ENCODE measurements at places on chromosomes 4 and X.

DNA sequence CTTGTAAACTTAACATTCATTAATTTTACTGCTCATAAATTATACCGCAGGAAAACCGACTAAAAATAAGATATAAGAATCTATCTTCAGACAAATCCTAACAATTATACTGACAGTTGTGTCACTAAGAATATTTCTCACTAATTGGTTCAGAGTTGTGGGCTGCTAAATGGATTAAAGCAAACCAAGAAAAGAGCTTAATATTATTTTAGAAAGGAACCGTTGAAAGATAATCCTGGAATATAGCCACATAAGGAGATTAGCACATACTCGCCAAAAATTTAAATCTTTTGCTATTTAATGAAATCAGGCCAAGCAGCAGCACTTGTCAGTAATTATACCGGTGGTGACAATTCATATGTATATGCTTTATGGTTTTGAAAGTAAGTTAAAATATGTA lies 132.8 kb downstream of the SLIT2 start:
- no peak for DNase-seq

DNA sequence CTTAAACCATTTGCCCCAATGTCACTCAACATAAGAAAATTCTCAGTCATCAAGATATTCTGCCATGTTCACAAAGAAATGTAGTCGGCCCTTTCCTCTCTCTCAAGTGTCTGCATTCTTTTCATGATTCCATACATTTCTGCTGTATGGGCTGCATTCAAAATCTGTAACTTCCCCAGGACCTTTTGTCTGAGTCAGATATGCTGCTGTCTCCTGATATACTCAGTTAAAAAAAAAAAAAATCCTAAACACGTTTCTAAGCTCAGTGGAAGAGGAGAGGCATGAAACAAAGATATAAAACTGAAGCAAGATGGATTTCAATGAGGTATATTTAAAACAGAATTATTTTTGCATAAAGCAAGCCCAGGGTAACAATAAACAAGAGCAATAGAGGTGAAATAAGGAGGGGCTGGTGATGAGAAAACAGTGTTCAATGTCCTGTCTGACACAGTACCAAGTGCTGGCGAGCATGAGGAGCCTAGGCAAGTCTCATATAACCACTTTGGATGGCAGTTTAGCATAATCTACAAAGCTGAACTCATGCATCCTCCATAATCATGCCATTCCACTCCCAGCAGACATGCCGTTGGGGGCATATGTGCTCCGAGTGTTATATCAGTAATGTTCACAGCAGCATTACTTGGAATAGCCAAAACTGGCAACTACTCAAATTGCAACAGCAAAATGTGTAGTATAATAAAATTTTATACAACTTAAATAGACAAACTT lies 76.7 kb downstream of the MANBA start:
- DNase-seq: no peak

DNA sequence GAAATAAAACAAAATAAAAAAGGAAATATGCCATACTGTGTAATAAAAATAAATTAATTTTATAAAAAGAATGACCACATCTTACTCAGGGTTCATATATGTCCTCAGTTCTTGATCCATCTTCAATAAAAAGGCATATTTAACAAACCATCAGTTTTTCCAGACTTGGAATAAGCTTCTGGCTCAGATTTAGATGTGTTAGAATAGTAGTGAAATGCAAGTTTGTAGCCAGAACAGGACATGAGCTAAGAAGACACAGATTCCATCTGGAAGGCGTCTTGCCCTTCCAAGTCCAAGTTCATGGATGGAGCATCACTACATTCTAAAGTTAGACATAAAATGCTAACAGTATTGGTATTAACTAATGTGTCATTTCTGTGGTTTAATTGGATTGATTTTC lies 10.3 kb upstream of the LSM6 start:
- DNase-seq: no peak

GRCh38 chr4:78250500-78250899 lies 193.4 kb downstream of the FRAS1 start:
- no peak for DNase-seq

DNA sequence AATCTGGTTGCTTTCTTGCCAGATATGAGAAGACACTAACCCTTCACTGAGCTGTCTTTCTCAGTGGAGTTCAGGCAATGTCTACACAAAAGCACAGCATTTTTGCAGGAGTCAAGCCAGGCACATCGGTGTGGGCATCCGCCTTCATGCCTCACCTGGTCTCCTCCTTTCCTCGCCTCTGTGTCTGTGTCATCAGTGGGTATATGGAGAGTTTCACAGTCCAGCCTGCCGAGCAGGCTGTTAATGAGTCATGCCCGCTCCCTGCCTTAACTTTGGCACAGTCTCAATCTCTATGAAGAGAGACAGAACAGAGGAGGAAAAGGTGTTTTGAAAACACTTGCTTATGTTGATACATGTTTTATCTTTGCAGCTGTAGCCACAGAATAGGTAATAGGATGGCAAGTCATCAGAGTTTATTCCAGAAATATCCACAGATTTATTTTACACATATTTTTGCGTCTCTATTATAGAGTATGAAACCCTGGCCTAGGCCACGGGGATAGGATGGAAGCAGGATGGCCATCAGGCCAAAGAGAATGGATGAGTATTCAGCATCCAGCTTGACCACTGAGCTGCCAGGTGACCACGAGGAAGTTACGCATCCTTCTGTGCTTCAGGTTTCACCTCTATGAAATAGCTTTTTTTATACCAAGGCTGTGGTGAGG lies 32.8 kb upstream of the MAML3 start:
- no peak for DNase-seq

GRCh38 chr4:74516303-74516702 lies 71.4 kb downstream of the AREG start:
- DNase-seq: no peak

DNA sequence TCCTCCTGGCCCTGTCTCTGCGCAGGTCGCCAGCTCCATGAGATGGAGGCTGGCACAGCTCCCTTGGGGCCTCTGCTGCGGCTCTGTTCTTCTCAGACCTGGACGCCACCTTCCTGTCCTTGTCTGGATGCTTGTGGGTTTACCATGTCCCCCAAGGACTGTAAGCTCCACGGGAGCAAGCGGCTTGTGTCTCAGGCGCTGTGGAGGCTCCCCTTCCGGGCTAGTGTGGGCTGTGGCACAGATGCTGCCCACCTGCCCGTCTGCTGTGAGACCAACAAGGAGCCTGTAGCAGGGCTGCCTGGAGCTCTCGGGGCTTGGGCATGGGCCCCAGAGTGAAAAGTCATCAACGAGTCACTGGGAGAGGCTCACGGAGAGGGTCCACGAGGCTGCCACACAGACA lies 25.2 kb downstream of the NAT8L start:
- DNase-seq: no peak

DNA sequence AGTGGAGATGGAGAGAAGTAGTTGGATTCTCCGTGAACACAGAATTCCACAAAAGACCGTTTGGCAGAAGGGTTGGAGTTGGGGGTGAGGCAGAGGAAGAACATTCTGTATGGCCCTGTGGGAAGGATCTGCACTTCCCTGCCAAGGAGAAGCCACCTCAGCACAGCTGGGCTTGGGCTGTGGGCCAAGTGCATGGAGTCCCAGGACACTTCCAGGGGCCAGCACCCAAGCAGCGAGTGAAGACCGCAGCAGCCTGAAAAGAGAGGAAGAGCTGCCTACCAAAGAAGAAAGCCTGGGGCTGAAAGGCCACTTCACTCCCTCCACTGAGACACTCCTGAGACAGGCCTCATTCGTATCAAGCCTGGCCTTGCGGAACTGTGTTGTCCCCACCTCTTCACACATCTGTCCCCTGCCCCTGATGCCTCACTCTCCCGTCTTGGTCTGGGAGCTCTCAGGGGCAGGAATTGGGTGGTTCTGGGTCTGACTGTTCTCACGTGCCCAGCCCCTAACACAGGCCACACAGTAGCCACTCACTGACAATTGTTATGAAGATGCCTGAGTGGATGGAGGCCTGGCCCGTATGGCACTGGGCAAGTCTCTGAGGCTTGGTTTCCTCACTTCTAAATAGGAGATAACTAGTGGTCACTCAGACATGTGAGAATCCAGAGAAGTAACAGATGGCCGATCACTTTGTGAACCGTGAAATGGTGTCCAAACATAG lies 3.3 kb upstream of the AWAT2 start:
- no peak for DNase-seq

GRCh38 chr4:111066001-111066400 lies 443.1 kb upstream of the PITX2 start:
- DNase-seq: no peak

DNA sequence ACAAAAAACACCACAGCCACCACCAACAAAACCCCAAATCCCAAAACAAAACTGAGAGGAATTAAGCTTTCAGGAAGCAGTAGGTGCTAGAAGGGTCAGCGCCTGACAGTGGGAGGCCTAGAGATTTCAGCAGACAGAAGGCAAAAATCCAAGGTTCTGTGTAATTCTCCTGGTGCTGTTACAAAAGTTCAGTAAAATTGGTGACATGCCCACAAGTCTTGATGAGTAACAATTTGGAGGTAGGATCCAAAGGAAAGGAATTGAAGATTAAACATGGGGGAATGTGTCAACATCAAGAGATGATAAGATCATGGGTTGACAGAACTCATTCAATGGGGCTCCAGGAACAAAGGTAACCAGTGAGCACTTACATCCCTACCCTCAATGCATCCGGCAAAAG lies 653.8 kb upstream of the CPEB2 start:
- no peak for DNase-seq

DNA sequence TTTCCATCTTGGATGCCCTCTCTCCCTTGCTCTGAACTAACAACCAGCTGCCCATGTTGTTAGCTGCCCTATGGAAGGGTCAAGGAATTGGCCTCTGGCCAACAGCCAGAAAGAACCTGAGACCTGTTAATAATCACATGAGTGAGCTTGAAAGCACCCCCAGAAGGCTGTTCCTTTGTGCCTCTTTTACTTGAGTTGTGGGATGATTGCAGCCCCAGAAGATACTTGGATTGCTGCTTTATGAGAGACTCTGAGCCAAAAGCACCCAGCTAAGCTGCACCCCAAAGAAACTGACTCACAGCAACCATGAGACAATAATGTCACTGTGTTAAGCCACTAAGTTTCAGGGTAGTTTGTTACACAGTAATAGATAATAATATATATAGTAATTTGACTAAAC lies 73.3 kb downstream of the FRYL start:
- DNase-seq: no peak

- DNase-seq: no peak
Observed at GRCh38 chr4:71663780-71664179, 120.1 kb downstream of the GC start.

DNA sequence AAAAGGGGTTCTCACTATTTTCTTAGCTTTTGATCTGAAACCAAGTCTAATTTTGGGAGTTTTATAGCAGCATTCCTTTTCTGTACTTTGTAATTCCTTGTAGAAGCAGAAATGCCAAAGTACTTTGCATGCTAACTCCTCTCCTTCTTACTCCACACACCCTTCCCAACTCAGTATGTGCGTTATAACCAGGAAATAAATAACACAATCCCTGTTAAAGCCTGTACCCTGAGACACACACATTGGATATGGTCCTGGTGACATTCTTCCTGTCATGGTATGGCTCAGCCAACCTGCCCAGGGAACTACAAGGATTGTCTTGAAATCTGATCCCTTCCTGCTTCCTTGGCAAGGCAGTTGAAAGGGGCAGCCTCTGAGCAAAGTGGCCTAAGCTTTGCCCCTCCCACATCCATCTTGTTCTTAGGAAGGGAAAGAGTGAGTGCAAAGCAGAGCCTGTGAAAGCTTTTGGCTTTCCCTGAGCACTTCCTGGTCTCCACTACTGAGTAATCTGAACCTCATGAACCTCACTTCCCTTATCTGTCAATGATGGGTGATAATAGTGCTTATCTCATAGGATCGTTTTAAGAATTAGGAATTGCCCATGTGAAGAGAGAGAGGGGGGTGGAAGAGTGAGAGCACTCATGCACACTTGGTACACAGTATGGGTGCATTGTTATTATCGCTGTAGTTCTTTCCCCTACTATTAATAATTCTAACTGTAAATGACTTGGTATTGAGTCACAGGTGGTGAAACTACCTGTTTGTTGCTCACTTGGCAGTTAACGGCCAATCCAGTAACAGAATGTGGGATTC lies 109.3 kb downstream of the AFF2 start:
- DNase-seq: no peak

DNA sequence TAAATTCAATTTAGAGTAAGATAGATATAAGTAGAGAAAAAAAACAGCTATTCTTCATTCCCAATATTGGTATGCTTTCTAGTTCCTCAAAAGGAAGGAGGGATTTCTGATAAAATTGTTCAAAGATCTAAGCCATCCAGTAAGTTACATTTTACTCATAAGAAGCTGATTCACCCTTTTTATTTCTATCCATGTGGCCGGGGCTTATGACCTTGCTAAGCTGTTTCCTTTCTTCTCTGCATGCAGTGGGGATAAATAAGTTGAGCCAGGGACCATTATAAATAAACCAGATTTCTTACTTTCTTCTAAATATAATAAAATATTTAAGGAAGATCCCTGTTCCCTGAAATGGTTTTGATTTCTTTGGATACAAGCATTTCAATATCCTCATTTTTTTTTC lies 502.3 kb downstream of the PDHA2 start:
- DNase-seq: no peak

DNA sequence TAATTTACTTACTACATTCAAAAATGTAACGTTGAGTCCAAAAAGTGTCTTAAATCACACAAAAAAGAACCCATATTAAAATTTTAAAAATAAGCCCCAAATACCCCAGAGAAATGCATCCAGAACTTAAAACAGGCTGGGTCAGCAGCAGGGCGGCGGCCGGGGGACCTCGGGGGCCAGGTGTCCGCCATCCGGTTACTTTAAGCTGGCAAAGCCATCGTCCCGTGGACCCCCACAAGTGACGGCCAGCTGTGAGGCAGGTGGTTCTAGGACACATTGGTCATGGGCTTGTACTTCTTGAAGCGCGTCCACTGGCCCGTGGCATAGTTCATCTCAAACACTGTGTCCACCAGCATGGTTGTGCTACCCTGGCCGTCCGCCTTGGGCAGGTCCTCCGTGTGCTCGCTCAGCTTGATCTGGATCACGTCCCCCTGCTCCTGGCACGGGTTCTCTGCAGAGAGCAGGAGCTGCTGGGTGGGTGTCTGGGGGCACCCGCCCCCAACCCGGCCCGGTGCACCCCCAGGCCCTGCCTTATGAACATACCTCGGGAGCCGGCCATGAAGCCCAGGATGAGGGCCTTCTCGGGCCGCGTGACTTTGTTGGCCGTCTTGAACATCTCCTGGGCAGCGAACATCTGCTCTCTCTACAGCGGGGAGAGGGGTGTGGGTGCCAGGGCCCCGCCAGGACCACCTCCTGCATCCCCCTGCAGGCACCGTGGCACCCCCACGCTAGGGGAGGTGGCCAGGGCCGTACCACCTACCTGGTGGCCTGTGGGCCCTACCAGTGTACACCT lies 25.5 kb downstream of the NELFA start:
- no peak for DNase-seq

DNA sequence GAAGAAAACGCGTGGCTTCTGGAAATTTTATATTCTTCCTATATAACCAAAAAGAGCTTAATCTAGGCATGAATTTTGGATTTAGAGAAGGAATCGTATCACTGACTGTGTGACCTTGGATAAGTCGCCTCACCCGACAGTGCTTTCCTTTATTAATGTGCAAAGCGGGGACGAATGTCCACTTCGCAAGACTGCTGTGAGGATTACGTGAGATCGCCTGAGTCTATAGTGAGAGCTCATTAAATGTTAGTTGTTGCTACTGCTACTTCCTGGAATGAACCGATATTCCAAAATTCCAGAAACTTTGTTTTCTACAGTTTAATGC lies 448 bp upstream of the TBC1D8B start:
- no peak for DNase-seq

Data from stimulated activated CD8-positive, alpha-beta memory T cell treated with anti-CD3 and anti-CD28 coated beads, Interleukin-4, amount 100 ng/mL, for 4 hours (primary cell).